RPMI8226 (cell line): ENCODE measurements at places on chromosomes 5 and 9.

DNA sequence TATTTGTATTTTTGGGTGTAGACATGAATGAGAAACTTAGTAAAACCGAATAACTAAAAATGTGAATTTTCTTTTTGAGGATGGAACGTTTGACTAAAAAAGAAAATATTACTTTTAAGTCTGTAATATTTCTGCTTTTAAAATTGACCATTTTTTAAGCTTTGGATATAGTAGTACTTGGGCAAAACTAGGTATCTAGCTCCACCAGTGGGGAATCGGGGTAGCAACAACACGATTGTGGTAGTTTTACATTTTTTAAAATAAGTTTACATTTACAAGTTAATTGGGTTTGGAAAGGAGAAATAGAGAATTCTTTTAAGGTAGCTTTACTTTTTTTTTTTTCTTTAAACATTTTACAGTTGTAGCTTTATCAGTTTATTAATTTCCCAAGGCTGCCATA is 154.4 kb downstream of the MAN2A1 start:
- DNase-seq = no peak

- DNase-seq = no peak
Observed at GRCh38 chr9:100865648-100866047, 162.9 kb upstream of the PLPPR1 start.

- peak; percentile 96 for DNase-seq
Observed at GRCh38 chr9:136847826-136848392, 1.3 kb upstream of the PHPT1 start.

GRCh38 chr9:105828171-105828570 is 133.8 kb downstream of the TMEM38B start:
- no peak for DNase-seq

DNA sequence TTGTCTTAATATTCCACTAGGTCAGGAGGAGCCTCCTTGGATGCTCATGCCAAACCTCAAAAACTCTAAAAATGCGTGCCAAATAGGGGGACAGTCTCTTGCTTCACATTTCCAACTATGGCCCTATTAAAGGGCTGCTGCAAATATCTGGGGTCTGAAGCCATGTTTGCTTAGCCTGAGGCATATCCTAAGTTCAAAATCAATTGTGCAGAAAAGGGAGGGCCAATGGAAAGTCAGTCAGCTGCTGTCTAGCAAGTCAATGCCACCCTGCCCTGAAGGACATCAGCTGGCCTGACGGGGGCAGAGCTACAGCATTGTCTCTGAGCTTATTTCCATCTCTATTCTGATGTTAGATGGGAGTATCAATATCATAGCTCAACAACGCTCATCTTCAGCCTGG is 93.6 kb downstream of the SH3TC2 start:
- DNase-seq = no peak

GRCh38 chr9:33703430-33704102 is 91.8 kb upstream of the PRSS3 start:
- no peak for DNase-seq

GRCh38 chr9:120001536-120001935 is 578.4 kb downstream of the CDK5RAP2 start:
- DNase-seq = no peak

- DNase-seq = no peak
Observed at GRCh38 chr5:88816195-88816594, 66.8 kb downstream of the MEF2C start.

DNA sequence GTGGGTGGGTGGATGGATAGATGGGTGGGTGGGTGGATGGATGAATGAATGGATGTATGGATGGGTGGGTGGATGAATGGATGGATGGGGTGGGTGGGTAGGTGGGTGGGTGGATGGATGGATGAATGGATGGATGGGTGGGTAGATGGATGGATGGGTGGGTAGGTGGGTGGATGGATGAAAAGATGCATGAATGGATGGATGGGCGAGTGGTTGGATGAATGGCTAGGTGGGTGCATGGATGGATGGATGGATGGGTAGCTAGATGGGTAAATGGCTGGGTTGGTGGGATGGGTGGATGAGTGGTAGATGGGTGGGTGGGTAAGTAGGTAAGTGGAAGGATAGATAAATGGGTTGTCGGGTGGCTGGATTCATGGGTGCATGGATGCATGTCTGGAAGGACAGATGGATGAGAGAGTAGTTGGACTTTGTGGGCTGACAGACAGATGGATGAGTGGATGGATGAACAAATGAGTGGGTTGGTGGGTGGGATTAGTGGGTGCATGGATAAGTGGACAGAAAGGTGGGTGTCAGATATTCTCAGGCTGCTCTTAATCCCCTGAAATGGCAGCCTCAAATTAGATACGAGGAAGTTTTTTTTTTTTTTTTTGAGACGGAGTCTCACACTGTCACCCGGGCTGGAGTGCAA is 100.8 kb upstream of the SARDH start:
- DNase-seq = no peak

DNA sequence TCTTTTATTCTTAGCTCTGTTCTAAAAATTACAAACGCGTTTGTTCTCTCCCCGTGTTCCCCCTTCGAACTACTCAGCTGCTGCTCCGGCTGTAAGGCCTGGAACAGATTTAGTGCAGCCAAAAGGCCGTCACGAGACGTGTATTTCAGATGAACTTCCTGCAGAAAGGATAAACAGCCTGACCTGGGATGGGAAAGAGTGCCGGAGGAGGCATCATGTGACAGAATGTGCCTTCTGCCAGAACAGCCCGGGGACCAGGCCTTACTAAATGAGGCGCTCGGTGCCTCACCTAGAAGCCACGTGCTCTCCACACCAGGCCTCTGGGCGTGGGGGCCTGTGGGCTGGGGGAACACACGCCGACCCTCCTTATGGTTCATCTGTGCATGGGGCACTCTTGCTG is 94.7 kb downstream of the PPARGC1B start:
- DNase-seq = no peak

GRCh38 chr5:33890131-33891032 is 1.4 kb downstream of the ADAMTS12 start:
- DNase-seq = no peak

DNA sequence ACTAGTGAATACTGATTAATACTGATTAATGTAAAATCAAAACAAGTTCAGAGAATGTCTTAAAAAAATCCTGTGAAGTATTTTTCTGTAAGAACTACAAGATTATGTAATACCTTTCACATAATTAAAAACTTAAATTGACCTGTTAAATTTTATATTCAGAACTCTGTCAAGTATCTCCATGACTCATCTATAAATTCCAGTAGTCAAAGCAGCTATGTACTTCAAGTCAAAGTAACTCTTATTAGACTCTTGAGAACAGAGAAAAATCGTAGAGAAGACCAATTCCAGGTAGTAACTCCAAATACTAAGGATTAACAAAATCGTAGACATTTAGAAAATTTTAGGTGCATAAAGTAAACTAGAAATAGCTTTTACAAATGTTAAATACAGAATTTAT is 77.1 kb downstream of the HOMER1 start:
- DNase-seq = no peak

- no peak for DNase-seq
Observed at GRCh38 chr5:142597546-142598337, 88.1 kb downstream of the FGF1 start.

DNA sequence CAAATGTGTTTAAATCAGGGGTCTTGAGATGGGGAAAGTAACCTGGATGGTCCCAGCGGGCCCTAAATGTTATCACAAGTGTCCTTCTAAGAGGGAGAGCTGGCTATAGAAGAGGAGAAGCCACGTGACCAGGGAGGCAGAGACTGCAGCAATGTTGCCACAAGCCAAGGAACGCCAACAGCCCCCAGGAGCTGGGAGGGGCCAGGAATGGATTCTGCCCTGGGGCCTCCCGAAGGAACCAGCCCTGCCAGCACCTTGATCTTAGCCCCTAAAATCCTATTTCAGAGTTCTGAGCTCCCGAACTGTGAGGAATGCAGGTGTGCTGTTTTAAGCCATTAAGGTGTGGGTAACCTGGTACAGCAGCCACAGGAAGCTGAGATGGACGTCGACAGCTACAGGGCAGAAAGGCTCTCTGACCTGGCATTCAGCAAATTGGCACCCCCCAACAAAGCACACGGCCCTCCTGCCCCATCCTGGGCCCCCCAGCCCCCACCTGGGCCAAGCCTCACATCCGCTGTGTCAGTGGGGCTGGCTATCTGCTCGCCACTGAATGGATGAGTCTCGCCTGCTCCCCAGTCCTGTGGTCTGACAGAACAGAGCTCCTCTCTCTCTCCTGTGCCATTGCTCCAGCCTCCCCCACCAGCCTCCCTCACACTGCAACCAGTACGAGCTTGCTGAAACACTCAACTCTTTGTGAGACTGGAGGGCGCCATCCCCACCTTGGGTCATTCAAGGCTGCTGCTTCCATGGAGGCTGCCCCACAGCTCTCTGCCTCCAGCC is 78.8 kb downstream of the ADAMTS2 start:
- no peak for DNase-seq

DNA sequence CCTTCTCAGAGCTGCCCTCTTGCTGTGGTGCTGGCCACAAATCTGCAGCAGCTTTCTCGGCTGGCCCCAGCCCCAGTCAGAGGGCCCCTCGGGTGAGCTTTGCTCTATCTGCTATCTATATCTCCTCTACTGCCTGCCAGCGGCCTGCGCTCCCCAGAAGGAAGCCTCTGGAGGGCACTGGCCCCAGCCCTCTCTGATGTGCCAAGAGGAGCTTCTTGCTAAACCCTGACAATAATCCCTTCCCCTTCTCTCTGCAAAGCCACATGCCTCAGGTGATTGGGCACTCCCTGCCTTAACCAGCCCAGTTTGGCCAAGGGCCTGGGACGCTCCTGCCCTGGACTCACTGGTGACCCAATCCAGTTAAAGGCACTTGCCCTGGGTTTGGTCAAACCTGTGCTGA is 42.7 kb downstream of the CAMK2A start:
- no peak for DNase-seq

DNA sequence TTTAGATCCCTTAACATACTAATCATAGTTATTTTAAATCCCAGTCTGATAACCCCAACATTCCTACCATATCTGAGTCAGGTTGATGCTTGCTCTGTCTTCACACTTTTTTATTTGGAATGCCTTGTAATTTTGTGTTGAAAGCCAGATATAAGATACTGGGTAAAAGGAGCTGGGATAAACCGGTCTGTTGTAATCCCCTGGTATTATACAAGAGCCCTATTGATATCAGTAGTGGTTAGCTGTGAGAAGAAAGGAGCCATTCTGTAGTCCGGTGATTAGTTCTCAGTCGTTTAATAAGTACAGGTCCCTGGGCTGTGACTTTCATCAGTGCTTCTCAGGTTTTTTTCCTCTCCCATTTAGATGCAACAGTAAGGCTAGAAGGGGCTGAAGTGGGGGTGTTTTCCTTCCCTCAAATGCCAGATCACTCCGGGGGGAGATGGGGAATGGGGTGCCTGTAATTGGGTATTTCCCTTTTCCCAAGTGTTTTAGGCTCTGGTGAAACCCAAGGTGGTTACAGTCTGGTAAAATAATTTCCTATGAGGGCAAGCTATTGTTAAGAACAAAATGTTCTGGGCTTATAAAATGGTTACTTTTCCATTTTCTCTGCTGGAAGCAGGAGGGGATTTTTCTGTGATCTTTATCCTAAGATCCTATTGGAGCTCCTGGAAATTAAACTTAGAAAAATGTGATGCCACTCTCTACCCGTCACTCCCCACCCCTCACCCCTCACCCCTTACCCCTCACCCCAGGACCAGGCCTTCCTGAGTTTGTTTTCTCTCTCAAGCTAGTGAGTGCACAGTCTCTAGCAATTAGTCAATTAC is 72.7 kb downstream of the KCNN2 start:
- DNase-seq = no peak

DNA sequence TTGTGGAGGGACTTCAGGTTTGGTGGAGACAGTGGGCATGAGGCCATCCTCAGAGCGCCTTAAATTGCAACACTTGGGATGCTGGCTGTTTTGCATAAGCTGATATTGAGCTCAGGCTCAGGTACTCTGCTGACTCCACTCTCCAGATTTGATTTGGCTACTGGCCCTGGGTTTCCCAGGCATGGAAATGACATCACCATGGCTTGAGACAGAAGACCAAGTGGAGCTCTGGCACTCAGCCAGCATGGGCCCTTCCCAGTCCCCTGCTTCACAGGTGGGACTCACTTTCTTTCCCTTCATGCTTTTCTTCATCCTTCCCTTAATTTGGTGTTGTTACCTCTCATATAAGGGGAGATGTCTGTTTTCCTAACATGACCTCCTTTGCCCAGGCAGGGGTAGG is 72.0 kb upstream of the IL12B start:
- peak; percentile 59 for DNase-seq

DNA sequence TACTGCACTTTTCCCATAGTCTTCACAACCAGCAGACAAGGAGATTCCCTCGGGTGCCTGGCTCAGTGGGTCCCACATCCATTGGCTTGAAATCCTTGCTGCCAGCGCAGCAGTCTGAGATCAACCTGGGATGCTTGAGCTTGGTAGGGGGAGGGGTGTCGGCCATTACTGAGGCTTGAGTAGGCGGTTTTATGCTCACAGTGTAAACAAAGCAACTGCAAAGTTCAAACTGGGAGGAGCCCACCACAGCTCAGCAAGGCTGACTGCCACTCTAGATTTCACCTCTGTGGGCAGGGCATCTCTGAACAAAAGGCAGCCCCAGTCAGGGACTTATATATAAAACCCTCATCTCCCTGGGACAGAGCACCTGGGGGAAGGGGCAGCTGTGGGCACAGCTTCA is 512.3 kb upstream of the MPDZ start:
- DNase-seq = no peak

DNA sequence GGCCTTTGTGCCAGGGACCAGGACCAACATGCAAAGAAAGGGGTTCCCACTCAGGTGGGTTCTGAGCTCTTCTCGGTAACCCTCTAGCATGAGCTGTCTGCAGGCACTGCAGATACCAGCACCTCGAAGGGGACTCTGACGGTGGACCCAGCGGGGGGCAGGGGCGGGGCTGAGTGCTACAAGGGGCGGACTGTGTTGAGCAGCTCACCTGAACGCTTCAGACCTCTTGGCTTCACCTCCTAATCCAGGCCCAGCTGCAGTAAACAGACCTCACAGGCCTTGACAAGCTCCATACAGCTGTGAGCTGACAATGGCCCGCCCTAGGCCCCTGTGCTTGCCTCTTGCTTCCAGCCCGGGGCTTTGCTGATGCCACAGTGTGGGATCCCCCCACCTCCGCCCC is 48.4 kb downstream of the C9orf50 start:
- DNase-seq = no peak

GRCh38 chr9:2087500-2088313 is 72.6 kb downstream of the SMARCA2 start:
- DNase-seq = peak; percentile 39
